ENCODE measurements at places on chromosomes 5 and 9.
A peak's percentile ranks its signal among the peaks of the same experiment; 100 is the strongest.

DNA sequence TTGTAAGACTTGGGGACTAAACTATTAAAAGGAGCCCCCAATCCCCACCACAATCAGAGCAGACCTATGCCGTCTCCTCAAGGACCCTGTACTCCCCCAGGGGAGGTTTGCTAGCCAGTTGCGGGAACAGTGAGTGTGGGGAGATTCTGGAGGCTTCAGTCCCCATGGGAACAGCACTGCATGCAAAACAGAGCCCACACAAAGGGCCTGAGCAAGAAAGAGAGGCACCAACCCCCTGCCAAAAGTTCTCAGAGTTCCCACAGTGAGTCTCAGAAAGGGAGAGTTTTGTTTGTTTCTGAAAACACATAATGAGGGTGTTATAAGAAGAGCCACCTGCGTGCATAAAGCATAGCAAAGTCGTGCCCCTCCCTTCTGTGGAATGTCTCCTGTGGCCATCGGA, 56.6 kb downstream of the CFAP90 start:
- no peak for DNase-seq

DNA sequence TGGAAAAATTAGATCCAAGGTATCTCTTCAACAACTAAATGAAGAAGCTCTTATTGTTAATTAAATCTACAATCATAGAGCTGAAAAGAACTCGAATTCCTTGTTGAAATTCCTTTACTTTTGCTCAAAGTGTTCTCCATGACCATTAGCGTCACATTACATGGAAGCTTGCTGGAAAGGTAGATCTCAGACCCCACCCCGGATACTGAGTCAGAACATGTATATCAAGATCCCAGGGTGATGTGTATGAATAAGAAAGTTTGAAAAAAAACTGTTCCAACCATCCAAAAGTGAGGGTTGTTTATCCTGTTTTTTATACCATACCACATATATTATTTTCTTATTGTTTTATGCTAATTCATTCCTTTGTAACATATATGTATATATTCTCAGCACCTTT, 237.1 kb upstream of the PUM3 start:
- DNase-seq, result no peak

DNA sequence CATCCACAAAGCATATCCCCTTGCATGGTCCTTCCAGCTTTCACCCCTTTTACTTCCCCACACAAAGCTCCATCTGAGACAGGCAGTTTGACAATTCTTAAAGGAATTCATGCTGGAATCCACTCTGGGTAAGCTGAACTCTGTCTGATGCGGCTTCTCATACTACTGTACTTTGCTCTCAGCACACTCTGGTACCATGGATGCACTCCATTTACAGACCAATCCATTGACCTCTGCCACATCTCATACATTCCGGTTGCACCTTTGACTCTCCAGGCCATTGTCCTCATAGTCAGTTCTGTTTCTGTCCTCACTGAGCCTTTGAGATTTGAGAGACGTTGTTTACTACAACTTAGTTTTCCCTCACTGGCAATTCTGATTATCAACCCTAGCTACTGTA, 12.2 kb downstream of the SPATA9 start:
- no peak for DNase-seq

GRCh38 chr5:102922799-102923477, 167.8 kb downstream of the PAM start:
- no peak for DNase-seq

DNA sequence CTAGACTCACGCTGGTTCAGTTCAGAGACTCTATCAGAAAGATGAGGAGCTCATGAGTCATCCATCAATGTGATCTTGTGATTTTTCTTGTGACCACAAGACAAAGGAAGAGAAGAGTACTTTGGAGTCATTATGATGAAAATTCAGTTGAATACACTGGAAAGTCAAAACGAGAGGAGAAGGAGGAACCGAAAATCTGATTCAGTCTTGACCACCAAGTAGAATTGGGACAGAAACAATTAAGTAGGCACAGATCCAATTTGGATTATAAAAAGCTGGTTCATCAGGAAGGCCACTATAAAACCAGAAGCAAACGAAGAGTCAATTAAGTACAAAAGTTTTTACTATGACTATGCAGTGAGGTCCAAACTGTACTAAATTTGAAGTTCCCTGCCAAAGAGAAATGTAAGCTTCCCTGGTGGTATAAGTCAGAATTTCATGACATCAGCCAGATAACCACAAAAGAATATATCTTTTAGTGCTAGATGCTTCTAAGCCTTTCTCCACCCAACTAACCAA, 90.9 kb downstream of the THBS4 start:
- DNase-seq, result peak; percentile 73

GRCh38 chr5:17367256-17367840, 130.7 kb upstream of the TAF11L2 start:
- no peak for DNase-seq

- DNase-seq, result no peak
Measured at GRCh38 chr5:125481506-125482465, 735.3 kb upstream of the ZNF608 start.

GRCh38 chr9:110337727-110338126, at the start of gene TXNDC8:
Gene TXNDC8 (minus strand): TSS chr9:110337863.
- peak; percentile 39 for DNase-seq

DNA sequence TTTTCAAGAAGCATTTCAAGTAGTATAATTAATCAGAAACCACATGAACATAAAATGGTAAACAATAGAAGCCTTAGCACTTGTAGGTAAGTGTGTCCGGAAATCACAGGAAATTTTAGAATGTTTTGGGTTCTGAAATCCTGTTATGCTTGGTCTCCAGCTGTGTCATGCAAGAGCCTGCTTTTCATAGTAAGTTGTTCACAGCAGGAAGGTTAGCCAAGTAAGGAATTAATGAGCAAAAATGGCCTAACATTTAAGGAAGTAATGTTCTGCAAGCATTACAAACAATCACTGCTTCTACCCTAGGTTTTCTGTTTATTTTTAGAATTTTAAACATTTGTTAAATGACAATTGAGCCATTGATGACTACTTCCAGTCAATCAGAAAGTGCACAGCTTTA, 669.5 kb downstream of the SLCO4C1 start:
- no peak for DNase-seq

GRCh38 chr5:86442036-86442745, 175.6 kb upstream of the COX7C start:
- DNase-seq, result no peak

GRCh38 chr5:167643631-167644280, 647.7 kb upstream of the WWC1 start:
- DNase-seq, result no peak

- peak; percentile 68 for DNase-seq
Measured at GRCh38 chr9:95107001-95107749, 210.3 kb downstream of the FANCC start.

- DNase-seq, result peak; percentile 35
Measured at GRCh38 chr9:128361986-128362646, 9.1 kb upstream of the URM1 start.

DNA sequence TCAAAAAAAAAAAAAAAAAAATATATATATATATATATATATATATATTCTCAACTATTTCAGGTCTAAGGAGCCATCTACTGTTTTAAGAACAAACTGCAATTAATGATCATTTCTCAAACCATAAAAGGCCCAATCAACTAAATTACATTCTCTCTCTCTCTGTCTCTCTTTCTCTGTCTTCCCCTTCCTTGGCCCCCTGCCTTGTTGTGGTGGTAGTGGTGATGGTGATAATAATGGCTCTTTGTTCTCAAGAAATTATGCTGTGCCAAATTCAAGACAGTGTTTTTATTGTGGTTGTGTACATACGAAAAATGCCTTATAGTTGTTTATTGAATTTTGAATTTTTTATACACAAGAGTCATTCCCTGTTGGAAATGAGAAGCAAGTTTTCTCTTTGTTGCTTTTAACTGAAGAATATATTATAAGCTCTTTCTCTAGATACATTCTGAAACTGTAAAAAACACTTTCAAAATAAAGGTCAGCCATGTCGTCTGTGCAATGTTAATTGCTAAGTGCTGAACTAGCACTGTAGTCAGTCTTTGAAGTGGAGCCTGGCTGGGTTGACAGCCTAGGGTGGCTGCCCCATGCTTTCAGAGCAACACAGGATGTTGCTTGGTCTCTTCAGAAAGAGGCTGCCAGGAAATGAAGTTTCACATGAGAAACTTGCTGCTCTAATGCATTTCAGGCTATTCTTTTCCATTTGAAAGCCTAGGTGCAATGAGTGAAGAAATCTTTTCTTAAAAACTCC, 96.0 kb downstream of the HINT1 start:
- DNase-seq, result no peak

GRCh38 chr9:114339130-114339908, 9.7 kb downstream of the ORM2 start:
- no peak for DNase-seq

DNA sequence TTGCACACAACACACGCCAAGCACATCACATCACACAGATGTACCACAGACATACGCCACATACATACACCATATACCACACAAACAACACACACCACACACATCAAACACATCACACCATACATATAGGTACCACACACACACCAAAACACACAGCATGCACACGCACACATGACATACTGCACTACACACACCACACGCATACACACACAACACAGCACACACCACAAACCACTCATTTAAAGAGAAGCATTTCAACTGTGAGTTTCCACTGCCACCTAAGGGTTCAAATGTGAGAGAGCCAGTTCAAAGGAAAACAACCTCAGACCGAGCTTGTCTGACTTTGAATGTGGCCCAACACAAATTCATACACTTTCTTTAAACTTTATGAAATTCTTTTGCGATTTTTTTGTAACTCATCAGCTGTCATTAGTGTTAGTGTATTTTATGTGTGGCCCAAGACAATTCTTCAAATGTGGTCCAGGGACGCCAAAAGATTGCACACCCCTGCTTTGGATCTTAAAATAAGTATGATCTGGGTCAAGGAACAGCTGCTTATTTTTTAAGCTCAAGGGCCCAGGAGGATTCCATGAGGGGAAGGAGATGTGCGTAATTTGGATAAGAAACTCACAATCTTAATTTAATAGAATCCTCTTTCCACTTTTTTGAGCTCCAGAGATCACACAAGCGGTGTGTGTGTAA, 494.6 kb downstream of the GADD45G start:
- DNase-seq, result no peak

DNA sequence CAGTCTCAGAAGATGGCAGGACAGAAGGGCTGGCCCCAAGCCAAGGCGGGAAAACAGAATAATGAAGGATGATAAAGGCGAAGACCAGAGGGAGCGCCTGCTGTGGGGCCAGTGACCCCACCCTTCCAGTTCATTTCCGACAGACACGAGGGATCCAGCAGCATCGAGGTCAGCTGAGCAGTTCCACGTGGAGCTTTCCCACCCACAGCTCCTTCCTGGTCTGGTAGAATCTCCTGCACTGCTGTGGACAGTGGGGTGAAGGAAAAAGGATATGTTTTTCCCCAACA, 265.9 kb upstream of the VLDLR start:
- DNase-seq, result no peak

DNA sequence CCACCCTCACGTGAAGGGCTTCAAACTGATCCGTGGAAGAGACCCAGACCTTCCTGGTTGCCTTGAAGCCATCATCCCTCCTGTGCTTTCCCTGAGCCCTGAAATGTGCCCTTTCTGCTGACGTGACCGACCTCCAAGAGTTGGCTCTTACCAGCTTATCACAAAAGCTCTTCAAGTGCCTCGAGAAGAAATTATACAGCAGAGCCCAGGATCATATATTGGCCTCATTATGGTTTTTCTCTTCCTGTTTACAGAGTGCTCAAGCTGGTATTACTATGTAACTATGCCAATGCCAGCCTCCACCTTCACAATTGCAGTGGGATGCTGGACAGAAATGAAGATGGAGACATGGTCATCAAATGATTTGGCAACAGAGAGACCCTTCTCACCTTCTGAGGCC, 66.0 kb downstream of the AOPEP start:
- DNase-seq, result no peak

DNA sequence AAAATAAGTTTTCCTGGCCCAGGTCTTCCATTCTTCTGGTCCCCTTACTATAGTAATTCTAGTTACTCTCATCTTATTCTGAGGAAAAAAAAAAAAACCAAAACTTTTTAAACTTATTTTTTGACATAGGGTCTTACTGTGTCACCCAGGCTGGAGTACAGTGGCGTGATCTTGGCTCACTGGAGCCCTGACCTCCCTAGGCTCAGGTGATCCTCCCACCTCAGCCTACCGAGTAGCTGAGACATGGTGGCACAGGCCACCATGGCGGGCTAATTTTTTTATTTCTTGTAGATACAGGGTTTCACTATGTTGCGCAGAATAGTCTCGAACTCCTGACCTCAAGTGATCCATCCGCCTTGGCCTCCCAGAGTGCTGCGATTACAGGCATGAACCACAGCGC, 38.4 kb downstream of the SNAPC3 start:
- DNase-seq, result no peak

DNA sequence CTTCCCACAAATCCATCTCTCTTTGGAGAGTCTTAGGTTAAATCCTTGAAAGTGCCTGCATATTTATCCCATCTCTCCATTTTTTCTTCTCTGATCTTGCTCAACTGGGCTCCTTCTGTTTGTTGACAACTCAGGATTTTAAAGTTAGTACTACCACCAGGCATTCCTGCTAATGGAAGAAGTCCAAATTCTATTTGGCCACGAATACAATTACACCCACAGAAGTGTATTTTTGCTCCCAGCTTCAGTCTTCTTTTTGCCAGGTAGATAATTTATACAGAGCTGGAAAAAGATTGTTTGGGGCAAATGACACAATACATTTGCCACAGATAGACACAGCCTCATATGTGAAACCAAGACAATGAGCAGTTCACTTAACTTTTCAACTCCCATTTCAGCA, 74.8 kb downstream of the CETN3 start:
- DNase-seq, result no peak

- no peak for DNase-seq
Measured at GRCh38 chr5:95671826-95672225, 11.0 kb downstream of the SPATA9 start.

DNA sequence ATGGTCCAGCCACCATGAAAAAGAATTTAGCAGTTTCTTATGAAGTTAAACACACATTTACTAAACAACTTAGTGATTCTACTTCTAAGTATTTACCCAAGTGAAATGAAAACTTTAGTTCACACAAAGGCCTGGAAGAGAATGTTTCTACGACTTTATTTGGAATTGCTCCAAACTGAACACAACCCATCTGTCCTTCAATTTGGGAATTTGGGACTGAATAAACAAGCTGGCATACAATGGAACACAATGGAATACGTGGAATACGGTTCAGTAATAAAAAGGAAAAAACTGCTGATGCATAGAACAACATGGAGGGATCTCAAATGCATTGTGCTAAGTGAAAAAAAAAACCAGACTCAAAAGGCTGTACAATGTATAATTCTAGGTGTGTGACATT, 44.6 kb upstream of the BASP1 start:
- DNase-seq, result no peak

DNA sequence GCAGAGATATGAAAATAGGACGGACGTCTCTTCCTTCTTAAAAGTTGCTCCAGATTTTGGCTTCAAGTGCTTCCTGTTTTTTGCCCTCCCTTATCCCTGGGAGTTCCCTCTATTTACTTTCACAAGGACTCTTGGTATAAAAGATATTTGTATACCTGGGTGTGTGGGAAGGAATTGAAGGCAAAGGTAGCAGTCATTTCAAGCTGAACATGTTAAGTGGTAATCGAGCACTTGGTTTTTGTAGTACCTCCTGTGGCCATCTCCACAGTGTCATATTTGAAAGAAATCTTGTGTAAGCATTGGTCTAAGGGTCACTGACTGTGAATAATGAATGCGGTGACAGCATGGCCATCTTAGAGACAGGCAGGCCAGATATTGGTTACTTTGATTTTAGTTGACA, 593.6 kb downstream of the MTRR start:
- no peak for DNase-seq

GRCh38 chr5:76691467-76692273, 24.3 kb upstream of the F2R start:
- no peak for DNase-seq

GRCh38 chr9:78243130-78243529, 7.3 kb downstream of the CEP78 start:
- DNase-seq, result no peak

Measured in AG09309 (cell line).